ENCODE measurements at places on chromosomes 4 and X.

DNA sequence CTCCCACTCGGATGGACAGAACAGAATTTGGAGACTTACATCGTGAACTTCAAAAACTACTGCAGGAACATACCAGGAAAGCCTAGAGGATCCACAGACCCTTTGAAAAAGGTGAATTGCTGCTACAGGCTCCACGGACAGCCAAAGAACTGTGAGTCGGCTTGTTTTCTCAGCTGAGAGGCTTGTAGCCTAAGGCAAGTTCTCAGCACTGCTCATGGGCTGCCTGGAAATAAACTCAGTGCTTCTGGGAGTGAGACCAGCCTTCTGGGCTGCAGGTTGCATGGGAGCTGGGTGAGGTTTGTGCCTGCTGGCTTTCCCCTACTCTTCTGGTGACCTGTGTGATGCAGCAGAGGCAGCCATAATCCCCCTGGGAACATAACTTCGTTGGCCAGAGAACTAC, 1397.6 kb downstream of the FAM133A start:
- DNase-seq, result no peak

DNA sequence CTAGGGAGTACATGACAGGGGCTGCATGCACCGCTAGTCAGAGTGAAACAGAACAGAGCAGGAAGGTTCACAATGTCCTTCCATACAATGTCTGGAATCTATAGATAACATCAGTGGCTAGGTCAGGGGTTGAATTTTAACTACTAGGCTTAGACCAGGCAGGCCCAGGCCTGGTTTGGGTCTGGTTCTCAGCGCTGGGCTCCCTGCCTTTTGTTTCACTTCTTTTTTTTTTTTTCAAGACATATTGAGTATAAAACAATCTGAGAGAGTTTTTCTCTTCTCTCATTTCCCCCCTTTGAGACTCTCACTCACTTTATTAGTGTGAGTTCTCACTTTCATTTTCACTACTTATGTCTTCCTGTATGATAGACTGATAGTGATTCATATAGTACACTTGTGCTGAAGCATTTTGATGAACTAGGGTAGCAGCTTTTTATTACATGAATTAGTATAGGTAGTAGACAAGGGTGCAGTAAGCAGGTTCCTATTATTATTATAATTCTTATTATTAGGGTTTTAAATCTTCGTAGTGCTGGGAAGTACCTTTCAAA, 120.0 kb upstream of the ZDHHC15 start:
- no peak for DNase-seq

DNA sequence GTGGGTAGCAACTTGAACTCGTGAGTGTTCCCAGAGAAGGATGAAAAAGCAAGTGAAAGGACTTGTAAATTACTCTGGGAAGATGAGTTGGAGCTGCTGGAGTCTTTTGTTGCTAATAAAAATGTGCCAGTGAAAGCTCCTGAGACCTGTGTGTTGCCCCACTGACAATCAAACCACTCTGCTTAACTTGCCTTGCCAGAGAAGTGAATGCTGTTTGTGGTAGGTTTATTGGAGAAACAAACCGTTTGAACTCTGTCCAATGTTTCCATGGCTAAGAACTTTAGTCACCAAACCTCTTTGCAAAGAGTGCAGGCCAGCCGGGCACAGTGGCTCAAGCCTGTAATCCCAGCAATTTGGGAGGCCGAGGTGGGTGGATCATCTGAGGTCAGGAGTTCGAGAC, 586.9 kb downstream of the PCDH7 start:
- no peak for DNase-seq

GRCh38 chr4:31343061-31343460, 622.9 kb downstream of the PCDH7 start:
- DNase-seq, result no peak

DNA sequence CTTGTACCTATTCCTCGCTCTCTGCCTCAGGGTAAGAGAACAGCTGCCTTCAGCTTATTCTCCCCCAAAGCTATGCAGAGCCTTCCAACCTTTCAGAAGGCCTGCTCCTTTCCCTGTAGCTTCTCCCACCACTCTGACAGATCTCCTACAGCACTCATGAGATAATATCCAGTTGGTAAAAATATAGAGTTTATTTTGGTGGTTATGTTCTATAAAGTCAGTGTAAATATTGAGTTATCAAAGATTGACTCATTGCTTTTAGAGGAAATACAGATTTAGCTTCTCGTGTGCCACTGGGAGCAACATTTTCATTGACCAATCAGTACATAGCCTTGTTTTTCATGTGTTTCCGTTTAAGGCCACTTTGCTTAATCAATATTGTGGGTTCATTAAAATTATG, 216.2 kb upstream of the TECRL start:
- no peak for DNase-seq

- no peak for DNase-seq
These were observed 47.0 kb upstream of the MID1IP1 start for GRCh38 chrX:38754102-38754790.

DNA sequence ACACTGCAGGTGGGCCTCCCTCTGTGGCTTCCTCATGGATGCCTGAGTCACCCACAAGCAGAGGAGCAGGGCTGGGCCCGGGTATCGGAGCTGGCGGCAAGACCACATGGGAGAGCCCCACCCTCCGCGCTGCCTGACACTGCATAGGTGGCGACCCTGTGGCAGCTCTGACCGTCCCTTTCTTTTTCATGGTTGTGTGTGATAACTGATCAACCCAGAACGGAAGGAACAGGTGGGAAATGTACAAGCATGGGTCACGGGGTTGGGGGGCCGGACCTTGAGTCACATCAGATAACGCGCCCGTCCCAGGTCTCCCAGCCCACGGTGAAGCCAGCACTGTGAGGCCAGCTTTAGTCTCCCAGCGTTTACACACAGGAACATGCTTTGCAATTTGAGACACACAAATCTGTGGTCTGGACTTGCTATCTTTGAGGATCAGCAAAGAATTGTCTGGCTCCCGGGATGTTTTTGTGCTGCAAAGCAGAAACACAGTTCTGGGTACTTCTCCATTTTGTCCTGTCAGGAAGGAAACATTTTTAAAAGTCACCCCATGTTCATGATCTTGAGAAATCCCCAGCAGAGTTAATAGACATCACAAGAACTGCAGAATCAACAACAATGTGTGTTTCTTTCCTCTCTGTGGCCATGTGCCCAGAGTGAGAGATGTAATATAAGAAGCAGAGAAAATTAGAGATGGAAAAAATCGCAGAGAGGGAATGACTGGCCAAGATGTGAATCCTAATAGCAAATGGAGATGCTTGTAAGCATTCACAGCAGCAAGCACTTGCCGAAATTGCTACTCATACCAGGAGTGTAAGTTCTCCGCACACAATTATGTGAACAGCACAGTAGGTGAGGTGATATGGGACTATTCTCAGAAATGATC, 70.1 kb upstream of the CBR4 start:
- no peak for DNase-seq

GRCh38 chr4:73718375-73719373, 21.7 kb upstream of the CXCL8 start:
- peak; percentile 62 for DNase-seq

- DNase-seq, result no peak
These were observed 30.6 kb upstream of the MCF2 start for GRCh38 chrX:139738581-139738980.

GRCh38 chr4:80434238-80434637, 98.7 kb downstream of the CFAP299 start:
- no peak for DNase-seq

GRCh38 chr4:33162122-33162521, 2442.0 kb downstream of the PCDH7 start:
- no peak for DNase-seq

DNA sequence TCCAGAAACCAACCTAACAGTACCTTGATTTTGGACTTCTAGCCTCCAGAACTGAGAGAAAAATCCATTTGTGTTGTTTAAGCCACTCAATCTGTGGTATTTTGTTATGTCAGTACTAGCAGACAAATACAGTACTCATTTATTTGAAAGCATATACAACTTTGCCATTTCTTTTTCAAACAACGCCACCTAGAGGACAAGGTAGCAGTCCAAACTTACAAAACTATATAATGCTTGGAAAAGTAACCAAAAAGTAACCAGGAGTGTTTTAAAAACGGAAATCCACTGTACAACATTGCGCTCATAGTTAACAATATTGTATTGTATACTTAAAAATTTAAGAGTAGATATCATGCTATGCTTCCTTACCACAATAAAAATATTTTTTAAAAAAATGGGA, 37.0 kb upstream of the FGF13 start:
- DNase-seq, result peak; percentile 3

GRCh38 chr4:121740796-121741409, 24.1 kb downstream of the SMIM43 start:
- DNase-seq, result no peak

DNA sequence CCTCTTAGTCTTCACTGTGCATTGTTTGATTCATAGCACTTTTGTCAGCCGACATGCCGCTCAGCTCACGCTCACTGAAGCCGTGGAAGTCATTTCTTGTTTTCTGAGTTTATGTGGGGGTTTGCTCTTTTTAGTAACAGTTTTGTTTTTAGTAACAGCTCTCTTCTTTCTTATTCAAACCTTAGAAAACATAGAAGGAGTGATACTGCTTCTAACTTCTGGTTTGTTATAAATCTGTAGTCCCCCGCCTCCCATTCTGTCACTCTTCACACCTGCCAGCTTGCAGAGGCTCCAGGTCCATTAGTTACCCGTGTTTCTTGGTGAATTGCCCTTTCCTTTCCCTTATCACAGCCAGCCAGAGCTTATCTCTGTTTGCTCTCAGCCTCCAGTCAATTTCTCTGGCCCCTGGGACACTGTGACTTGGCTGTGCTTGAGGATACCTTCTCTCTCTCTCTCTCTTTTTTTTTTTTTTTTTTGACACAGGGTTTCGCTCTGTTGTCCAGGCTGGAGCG, 50.5 kb downstream of the GRK4 start:
- DNase-seq, result no peak

DNA sequence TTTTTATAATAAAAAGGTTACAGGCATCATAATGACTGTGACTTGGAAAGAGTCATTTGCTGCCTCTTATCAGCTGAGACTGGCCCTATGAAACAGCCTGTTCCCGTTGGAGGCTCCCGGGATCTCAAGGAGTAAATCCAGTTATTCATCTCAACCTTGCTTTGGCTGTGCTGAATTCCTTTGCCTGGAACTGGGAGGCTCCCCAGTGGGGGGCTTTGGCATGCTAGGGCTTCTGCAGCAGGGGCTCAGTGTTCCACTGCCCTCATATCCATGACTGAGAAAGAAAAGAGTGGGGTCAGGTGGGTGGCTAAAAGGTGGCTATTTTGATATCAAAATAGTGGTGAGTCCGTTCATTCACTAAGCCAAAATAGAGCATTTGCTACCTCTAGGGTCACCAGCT, 71.2 kb downstream of the TRPC5 start:
- DNase-seq, result no peak

- no peak for DNase-seq
These were observed 46.6 kb downstream of the PGRMC2 start for GRCh38 chr4:128241019-128241418.

GRCh38 chrX:41728125-41728524, 4.1 kb downstream of the GPR82 start:
- DNase-seq, result no peak

- no peak for DNase-seq
These were observed 400.7 kb upstream of the FAT1 start for GRCh38 chr4:187124331-187124730.

DNA sequence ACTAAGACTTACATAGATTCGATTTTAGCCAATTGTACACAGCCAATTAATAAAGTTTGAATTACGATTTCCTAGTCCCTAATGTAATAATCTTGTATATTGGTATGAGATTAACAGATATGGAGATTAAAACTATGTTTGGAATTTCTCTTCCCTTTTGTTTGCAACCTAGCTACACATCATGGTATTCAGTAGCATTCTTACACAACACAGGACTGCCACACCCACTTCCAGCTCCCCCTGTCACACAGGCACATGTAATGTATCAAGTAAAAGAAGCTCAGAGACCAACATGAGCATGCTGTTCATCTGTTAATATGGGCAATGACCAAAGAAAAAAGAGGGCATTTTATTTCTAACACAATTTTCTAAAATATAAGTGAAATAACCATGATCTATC, 12.8 kb downstream of the SLC6A14 start:
- no peak for DNase-seq

DNA sequence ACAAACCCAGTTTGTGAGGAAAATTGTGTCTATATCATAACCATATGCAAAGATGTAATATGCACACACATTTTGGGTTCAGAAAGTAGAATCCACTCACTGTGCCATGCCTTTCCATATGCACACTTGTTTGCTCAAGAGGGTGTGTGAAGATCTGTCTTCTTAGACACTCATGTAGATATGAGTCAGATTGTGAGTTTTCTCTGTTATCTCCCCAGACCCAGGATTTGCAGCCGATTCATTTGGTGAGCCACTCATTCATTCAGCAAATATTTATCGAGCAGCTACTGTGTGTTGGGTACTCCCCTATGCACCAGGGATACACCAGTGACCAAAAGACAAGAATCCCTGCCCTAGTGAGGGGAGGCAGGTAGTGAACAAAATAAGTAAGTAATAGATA, 81.5 kb downstream of the CLCN5 start:
- no peak for DNase-seq

- DNase-seq, result no peak
These were observed 7.0 kb upstream of the NKX1-1 start for GRCh38 chr4:1413204-1413663.

- DNase-seq, result no peak
These were observed 308.7 kb downstream of the PRDM5 start for GRCh38 chr4:120613778-120614177.

DNA sequence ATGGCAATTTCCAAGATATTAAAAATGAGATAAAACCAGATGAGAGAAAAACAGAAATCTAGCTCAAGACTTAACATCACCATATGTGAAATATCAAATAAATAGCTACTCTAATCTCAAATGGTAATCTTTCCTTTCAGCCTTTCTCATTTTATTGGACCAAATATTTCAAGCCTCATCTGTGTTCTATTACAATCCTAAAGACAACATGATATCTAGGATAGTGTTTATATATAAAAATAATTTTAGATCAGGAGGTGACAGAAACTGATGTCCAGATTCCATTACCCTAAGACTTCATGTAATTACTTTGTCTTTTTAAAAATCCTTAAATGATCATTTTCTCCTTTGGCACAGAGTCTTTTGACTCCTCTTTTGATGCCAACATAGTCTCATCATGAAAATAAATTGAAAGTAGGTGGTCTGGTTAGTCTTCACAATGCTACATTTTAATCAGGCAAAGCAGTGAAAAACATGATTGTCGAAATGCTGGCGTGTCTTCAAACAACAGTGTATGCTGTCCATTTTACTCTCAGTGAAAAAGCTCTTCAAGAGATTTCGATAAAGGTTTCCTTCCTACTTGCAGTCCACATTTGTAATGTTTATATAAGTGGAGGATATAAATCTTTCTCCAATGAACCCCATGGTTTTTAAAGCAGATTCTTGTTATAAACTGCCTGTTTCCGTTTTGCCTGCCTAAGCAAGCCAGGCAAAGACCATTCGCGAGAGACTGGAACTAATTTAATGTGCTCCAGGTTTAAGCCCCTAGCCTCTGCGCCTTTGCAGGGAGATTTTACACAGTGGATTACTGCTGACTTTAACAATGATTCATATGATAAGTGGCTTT, 169.8 kb downstream of the SCFD2 start:
- DNase-seq, result no peak

DNA sequence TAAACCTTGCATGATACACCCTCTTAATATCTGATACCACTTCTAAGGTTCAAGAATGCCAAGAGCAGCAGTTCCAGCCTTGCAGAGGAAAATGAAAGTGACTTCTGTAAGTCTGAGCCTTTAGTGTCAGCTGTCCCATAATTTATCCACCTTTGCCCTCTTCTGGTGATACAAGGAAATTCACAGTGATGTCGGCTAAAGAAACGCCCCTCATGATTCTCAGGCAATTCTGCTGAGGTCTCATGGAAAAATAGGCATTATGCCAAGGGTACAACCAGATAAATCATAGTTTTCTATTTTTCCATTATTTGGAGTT, 172.2 kb upstream of the CXCL13 start:
- DNase-seq, result peak; percentile 43

GRCh38 chrX:14872355-14872754, 514 bp downstream of the FANCB start:
- no peak for DNase-seq

All from RCC 7860 (cell line).